AG09319 (cell line): ENCODE measurements at places on chromosomes 11 and 22.

- peak; percentile 59 for DNase-seq
Observed at GRCh38 chr22:45101515-45102227, 62.1 kb upstream of the NUP50 start.

GRCh38 chr22:36872084-36872483 is 11.3 kb downstream of the NCF4 start:
- no peak for DNase-seq

GRCh38 chr11:130050257-130050656 is 19.4 kb upstream of the APLP2 start:
- DNase-seq: no peak

DNA sequence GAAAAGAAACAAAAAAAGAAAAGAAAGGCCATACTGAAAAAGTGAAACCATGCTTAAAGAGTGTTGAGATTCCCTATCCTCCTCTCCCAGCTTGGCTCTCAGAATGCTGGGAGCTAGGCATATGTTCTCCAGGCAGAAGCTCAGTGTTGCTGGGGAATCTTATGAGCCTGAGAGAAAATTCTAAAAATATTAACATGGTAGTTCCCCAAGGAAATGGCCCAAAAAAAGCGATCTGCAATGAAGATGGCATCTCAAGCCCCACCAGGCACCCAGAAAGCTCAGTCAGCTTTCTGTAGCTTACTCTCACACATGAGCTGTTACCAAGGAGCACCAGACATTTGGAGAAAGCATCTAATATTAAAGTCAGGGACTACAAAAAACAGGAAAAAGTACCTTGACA is 94.5 kb downstream of the CD44 start:
- no peak for DNase-seq
